ENCODE measurements at places on chromosomes 5 and 9.

DNA sequence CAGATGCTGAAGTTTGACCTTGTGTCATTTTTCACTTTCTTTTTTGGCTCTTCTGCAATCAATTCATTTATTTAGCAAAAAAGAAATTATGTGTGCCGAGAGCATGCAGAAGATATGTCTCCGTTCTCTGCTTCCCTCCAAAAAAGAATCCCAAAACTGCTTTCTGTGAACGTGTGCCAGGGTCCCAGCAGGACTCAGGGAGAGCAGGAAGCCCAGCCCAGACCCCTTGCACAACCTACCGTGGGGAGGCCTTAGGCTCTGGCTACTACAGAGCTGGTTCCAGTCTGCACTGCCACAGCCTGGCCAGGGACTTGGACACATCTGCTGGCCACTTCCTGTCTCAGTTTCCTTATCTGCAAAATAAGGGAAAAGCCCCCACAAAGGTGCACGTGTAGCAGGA, 2.4 kb downstream of the FGFR4 start:
- DNase-seq = no peak

GRCh38 chr5:130337179-130337888, 433.1 kb downstream of the CHSY3 start:
- DNase-seq = no peak

GRCh38 chr5:166045961-166046360, 2245.5 kb upstream of the WWC1 start:
- DNase-seq = no peak

GRCh38 chr5:159091596-159092331, 8.0 kb downstream of the EBF1 start:
- DNase-seq = no peak

DNA sequence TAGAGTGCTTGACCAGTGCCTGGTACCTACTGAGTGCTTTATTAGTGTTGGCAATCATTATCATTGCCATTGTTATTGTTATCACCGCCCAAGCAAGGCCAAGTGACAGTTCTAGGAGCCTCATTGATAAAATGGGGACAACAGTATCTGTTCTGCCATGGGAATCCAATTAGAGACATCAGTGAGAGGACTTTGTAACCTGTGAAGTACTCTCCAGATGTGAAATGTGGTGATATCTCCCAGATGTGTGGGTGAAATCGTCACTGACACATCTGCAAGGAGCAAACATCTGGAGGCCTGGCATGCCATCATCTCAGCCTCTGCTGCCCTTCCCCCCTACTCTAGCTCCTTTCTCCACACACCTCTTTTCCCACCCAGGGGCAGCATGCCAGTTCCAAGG, 260.8 kb downstream of the PAPPA start:
- DNase-seq = no peak

- no peak for DNase-seq
Observed at GRCh38 chr9:88684046-88684445, 149.1 kb downstream of the NXNL2 start.

GRCh38 chr5:141590127-141590526, 28.7 kb downstream of the DIAPH1 start:
- no peak for DNase-seq

- no peak for DNase-seq
Observed at GRCh38 chr9:128361986-128362646, 9.1 kb upstream of the URM1 start.

DNA sequence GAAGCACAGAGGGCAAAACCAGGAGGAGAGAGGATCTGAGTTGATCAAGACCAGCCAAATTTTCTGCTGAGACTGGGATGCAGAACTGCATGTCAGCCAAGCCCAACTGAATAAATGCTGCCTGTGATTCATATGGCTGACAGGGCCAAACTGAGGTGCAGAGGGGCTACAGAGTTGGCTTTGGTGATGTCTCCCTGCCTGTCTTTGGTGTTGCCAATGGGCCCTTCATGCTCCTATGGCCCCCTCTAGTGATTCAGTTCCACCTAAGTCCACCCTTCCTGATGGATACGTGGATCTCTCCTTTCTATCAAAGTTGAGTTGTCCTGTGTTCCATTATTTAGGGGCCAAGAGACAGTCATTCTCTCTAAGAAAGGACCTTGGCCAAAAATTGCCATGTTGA, 163.6 kb upstream of the TLE4 start:
- DNase-seq = no peak

GRCh38 chr9:5264219-5264595, 33.0 kb downstream of the INSL4 start:
- DNase-seq = no peak

DNA sequence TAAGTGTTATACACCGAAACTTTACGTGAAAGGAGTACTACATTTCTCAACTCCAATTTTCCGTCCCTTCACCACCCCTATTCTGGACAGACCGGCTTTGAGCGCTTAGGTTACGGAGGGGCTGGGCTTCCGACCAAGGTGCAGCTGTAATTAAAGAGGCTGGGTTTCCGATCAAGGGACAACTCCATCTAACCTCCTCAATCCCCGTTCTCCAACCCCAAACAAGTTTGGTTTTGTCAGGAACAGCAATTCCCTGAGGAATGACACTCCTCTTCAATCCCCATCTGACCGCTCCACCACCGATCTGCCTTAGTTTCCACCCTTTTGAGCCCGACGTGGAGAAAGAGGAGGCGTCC, 577 bp downstream of the TUT7 start:
- DNase-seq = no peak

DNA sequence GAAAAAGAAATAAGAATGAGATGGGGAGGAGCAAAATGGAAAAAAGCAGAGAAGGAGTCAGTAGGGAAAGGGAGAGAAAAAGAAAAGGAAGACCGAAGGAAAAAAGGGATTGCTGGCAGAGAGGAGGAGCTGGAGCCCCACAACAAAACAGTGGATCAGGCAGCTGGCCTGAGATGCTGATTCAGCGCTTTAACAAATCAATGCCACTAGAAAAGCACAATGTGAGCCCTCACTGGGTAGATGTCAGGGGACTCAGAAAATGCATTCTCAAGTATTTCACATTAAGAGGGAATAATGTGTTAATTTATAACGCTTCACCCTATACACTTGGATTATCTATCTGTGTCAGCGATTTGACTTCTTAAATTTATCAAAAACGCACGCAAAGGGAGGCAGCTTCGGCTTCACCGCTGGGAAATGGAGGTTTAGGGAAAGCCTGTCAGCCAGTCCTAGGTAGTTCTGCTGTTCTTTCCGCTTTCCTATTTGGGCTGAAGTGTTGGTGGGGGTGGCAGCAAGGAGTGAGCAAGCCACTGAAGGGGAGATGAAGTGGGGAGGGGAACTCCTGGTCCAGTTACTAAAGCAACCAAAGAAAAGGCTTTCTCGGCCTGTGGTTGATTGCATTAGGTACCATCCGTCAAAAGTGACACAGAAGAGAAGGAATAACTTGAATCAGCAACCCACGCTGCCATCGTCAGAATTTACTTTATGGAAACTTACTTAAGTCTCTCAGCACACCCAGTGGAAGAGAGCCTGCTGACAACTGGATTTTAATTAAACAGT, 161.6 kb downstream of the BNC2 start:
- no peak for DNase-seq

- DNase-seq = no peak
Observed at GRCh38 chr5:32207355-32207634, 33.2 kb upstream of the GOLPH3 start.

GRCh38 chr5:111997711-111998110, 240.7 kb upstream of the NREP start:
- DNase-seq = peak; percentile 97

DNA sequence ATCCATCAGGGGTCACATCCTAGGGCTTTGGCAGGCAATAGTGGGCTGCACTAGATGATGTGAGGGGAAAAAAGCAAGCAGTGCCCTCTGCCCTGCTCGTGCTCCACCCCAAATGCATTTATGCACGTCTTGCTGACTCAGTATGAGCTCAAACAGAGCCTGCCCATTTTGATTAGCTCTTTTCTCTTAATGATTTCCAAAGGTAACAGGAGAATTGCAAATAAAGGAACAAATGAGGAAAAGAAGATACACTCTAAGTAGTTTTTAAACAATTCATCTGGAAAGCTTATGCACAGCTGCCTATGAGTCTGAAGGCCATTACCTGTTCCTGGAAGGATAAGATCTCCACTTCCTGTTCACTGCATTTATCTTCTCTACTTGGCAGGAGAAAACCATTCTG, 364.2 kb downstream of the TMEM232 start:
- no peak for DNase-seq

GRCh38 chr9:86747711-86748110, 199.6 kb downstream of the GAS1 start:
- DNase-seq = no peak

GRCh38 chr5:1042626-1043025, 34.0 kb downstream of the NKD2 start:
- no peak for DNase-seq

- DNase-seq = no peak
Observed at GRCh38 chr5:14698495-14698894, 34.0 kb downstream of the OTULIN start.

GRCh38 chr5:28703651-28704260, 1665.4 kb upstream of the CDH9 start:
- no peak for DNase-seq

DNA sequence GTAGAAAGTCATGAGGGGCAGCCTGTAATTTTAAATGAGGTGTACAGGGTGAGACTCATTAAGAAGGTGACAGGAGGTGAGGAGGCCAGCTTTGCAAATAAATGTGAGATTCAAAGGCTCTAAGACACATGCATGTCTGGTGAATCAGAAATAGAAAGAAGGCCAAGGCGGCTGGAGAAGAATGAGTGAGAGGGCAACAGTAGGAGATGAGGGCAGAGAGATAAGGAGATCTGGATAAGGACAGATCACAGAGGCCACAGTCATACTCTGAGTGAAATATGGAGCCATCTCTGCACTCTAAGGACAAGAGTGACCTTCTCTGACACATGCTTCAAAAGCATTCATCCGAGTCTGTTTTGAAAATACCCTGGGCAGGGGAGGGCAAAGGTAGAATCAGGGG, 90.7 kb downstream of the RAD23B start:
- DNase-seq = no peak
